ENCODE measurements at places on chromosomes 2 and 18.

GRCh38 chr2:207039225-207039624 is 99.9 kb downstream of the CPO start:
- DNase-seq: no peak

- DNase-seq: no peak
Measured at GRCh38 chr2:218368621-218369153, 12.0 kb downstream of the CATIP start.

DNA sequence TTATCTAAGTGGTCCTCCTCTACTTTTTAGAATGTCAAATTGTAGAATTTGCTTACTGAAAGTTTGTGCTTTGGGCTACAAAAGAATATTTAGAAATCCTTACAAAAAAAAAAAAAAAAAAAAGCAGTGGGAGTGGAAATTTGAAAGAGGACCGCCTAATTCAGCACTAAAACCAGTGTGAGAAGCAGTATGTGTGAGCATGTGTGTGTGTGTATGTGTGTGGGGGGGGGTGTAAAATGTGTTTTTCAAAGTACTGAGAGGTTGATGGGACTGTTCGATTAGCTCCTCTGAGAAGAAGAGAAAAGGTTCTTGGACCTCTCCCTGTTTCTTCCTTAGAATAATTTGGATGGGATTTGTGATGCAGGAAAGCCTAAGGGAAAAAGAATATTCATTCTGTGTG is at the start of gene VIT:
VIT (plus strand) TSS at position 175 of the 400 bp plus-strand sequence. CDS start 19,664 bp downstream, outside the sequence.
- DNase-seq: no peak

DNA sequence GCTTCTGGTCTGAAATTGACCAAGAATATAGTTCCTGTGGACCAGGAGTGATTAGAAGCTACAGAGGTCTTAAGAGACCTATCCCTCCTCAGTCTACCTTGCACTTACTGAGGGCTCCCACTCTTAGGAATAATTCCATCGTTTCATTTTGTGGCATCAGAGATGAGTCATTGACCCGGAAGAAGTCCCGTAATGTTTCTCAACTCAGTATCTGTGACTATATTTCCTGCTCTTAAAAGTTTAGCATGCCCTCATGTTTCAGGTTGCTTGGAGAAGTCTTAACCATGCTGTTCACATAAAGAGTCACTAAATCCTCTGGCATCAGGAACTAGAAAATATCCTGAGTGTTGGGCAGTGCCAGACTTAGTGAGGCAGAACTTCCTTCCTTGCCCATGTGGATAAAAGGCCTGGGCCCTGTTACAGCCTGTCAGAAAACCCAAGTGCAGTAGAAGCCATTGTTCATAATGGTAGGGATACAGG is at the start of gene IL36A:
IL36A (plus strand) TSS at position 430 of the 480 bp plus-strand sequence. CDS start 413 bp downstream, outside the sequence.
- DNase-seq: no peak

- no peak for DNase-seq
Measured at GRCh38 chr2:198518935-198519334, 714.5 kb downstream of the PLCL1 start.

- DNase-seq: no peak
Measured at GRCh38 chr2:231933916-231934401, 7.8 kb upstream of the NPPC start.

GRCh38 chr2:197889041-197889440 is 84.6 kb downstream of the PLCL1 start:
- peak; percentile 37 for DNase-seq

DNA sequence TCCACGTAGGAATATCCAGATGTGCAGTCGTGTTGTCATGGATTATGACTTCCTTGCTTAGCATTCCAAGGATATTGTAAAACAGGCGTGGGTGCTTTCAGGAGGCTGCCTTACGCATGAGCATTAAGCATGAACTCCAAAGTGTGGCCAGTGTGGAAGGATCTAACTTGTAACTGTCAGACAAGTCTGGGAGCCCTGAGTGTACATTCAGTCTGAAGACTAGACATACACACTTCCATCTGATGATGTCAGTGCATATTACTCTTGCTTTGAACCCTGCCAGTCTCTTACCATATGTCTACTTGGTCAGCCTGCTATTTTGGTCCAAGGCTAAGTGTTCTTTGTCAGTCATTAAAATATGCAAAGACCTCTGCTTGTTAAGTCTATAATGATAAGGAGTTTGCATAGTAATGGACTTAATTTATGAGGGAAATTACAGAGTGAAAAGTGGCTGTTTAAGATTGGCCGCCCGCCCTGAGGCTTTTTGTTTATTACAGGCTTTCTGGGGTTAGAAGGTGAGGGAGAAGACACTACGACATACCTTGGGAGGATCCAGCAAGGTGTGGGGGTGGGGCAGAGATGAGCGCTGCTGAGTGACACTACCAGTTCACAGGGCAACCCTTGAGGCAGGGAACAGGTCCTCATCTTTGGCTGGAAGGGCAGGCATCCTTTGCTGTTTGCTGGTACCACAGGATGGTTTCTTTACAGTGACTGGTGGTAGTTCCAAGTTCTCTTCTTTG is 48.3 kb downstream of the CABLES1 start:
- DNase-seq: no peak

- DNase-seq: no peak
Measured at GRCh38 chr2:31243053-31243452, 9.1 kb downstream of the EHD3 start.

GRCh38 chr2:109513230-109513629 is 100.5 kb downstream of the SEPTIN10 start:
- DNase-seq: no peak

- DNase-seq: no peak
Measured at GRCh38 chr2:81979086-81979485, 1674.5 kb upstream of the LRRTM1 start.

- peak; percentile 61 for DNase-seq
Measured at GRCh38 chr18:623761-624620, 27.2 kb downstream of the CLUL1 start.

DNA sequence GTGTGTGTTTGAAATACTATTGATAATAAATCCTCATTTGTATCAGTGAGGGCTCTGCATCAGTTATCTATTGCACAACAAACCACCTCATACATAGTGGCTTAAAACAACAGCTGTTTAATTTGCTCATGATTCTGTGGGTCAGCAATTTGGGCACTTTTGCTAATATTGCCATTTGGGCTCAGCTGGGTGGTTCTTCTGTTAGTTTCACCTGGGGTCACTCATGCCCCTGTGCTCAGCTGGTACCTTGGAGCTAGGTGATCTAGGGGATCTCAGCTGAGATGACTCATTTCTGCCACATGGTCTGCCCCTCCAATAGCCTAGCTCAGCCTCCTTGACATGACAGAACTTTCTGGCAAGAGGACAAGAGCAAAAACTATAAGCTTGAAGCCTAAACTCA is 126.3 kb downstream of the LYPD6B start:
- DNase-seq: no peak

GRCh38 chr2:197500503-197501131 is 438 bp downstream of the HSPE1 start:
- no peak for DNase-seq

GRCh38 chr2:230869914-230870543 is 5.3 kb downstream of the ITM2C start:
- no peak for DNase-seq

GRCh38 chr2:43459446-43460173 is 136.2 kb downstream of the THADA start:
- DNase-seq: no peak

GRCh38 chr18:1408376-1408775 is 503.7 kb downstream of the ADCYAP1 start:
- no peak for DNase-seq

DNA sequence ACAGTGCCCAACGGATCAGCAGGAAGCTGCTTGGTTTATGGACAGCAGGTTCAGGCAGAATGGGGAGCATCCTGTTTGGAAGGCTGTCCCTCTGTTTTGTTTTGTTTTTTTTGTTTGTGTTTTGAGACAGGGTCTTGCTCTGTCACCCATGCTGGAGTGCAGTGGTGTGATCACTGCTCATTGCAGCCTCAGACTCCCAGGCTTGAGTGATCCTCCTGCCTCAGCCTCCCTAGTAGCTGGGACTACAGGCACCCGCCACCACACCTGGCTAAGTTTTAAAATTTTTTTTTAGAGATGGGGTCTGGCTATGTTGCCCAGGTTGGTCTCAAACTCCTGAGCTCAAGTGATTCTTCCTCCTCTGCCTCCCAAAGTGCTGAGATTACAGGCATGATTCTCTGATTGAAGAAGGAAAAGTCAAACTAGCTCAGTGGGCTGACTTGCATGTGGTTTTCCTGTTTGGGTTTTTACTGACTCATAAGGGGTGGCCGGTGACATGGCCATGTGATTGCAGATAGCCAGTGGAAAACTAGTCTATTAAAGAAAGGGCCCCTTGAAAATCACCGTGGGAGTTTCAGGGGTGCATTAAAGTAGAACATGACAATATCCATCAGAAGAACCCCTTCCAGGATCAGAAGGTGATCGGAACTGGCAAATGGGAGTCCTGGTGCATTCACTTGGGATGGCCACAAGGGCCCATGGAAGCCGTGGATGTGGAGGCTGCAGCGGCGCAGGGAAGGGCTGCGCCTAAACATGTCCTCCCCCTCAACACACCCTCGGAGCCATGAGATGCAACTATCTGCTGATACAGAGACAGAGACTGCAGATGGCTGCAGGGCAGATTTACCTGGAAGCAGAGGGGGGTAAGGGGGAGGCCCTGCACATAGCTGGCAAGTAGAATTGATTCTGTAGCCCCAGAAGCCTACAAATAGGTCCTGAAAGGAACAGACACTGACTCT is 26.5 kb downstream of the AQP12B start:
- DNase-seq: no peak

DNA sequence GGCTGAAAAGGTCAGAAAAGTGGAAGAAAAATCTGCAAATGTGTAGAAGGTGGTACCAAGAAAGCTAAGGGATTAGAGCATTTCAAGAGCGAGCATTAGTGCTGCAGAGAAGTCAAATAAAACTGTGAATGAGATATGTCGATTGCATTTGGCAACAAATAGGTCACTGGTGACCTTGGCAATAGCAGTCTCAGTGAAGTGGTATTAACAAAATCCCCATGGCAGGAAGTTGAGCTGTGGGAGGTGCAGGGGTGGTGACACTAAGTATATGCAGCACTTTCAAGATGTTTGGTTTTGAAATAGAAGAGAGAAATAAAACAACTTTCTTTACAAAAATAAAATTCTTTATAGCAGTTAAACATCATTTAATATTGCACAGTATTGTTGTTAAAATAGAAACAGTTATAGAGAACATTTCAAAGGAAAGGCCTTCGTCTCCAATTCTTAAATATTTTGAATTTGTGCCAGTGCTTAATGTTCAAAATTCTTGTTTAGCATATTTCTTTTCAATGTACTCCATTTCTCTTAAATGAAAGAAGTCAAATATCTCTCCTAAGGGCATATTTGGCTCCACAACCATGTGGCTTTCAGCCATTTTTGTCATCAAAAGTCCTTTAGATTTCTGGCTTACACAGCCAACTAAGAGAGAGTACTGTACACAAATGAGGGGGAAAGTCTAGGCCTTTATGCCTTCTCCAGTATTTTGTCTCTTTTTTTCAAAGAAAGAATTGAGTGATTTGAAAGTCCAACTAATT is 443.0 kb upstream of the MMADHC start:
- DNase-seq: no peak

DNA sequence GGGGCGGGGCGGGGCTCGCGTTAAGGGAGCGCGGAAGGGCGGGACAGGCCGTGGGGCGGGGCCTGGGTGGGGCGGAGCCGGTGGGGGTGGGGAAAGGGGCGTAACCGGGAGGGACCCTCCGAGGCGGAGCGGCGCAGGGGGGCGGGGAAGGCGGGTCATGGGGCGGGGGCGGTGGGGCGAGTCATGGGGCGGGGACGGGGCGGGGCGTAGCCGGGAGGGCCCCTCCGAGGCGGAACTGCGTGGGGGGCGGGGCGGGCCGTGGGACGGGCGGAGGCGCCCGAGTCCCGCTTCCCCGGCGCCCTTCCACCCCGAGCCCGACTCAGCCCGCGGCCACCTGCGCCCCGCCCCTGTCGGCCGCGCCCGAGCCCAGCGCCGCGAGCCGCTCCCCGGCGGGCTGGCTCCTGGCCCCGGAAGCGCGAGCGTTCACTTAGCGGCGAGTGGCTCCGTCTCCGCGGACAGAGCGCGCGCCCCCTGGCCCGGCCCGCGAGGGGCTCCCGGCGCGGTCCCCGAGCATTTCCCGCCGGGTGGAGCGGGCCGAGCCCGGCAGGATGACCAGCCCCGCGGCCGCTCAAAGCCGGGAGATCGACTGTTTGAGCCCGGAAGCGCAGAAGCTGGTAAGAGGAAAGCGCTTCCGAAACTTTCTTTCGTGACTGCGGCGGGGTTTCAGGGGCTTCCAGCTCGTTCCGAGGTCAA is 64.7 kb downstream of the LRRFIP1 start:
- DNase-seq: peak; percentile 94

GRCh38 chr2:96505231-96505889 is at the start of gene NEURL3:
Gene NEURL3 (minus strand): TSS chr2:96505357. CDS start chr2:96505286, 71 bp downstream.
- no peak for DNase-seq

- no peak for DNase-seq
Measured at GRCh38 chr18:74226156-74226555, 65.6 kb downstream of the CYB5A start.

- no peak for DNase-seq
Measured at GRCh38 chr2:3641841-3642421, 16.1 kb upstream of the ALLC start.

- DNase-seq: no peak
Measured at GRCh38 chr18:66508937-66509336, 95.0 kb downstream of the CDH19 start.

- no peak for DNase-seq
Measured at GRCh38 chr18:2902327-2902726, 55.5 kb downstream of the EMILIN2 start.

GRCh38 chr18:74817576-74817975 is 219.9 kb downstream of the ZNF407 start:
- no peak for DNase-seq

DNA sequence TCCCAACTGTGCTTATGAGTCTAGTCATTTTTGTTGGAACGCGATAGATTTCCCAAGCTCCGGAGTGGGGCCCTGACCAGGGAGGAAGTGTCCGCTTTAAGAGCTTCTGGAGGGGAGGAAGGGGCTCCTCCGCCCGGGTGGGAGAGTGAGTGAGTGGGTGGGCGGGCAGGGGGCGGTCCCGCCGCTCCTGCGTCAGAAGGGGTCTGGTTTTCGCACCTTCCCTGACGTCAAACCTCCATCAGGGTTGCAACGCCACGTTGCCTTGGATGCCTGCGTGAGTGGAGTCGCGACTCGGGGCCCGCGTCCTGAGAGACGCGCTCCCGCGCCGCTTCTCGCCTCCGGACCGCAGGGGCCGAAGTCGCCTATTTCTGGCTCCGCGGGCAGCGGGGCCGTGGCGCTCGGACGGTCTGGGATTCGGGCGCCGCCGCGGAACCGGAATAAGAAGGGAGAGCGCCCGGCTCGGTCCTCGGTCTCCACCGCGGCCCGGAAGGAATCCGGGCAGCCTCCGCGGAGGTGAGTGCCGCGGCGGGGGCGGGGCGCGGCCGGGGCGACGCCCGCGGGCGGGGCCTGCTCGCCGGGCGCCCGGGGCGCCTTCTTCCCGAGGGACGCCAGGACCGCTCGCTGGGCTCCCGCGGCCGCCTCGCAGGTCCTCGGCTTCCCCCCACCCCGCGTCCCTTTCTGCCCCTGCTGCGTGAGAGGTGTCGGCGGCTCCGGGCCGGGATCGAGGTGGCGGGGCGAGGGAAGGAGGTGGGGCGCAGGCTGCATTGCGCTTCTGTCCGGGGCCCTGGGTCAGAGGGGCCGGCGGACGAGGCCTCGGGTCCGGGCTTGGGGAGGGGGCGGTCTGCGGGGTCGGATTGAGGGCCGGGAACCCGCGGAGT is at the start of gene ZDBF2:
ZDBF2 (plus strand) TSS at position 230 of the 878 bp plus-strand sequence. CDS start 7,187 bp downstream, outside the sequence.
- DNase-seq: peak; percentile 63

- DNase-seq: no peak
Measured at GRCh38 chr2:10466801-10467200, 18.7 kb upstream of the ODC1 start.

All from CD8-positive, alpha-beta T cell (primary cell).